ENCODE measurements at places on chromosomes 1 and 21.

DNA sequence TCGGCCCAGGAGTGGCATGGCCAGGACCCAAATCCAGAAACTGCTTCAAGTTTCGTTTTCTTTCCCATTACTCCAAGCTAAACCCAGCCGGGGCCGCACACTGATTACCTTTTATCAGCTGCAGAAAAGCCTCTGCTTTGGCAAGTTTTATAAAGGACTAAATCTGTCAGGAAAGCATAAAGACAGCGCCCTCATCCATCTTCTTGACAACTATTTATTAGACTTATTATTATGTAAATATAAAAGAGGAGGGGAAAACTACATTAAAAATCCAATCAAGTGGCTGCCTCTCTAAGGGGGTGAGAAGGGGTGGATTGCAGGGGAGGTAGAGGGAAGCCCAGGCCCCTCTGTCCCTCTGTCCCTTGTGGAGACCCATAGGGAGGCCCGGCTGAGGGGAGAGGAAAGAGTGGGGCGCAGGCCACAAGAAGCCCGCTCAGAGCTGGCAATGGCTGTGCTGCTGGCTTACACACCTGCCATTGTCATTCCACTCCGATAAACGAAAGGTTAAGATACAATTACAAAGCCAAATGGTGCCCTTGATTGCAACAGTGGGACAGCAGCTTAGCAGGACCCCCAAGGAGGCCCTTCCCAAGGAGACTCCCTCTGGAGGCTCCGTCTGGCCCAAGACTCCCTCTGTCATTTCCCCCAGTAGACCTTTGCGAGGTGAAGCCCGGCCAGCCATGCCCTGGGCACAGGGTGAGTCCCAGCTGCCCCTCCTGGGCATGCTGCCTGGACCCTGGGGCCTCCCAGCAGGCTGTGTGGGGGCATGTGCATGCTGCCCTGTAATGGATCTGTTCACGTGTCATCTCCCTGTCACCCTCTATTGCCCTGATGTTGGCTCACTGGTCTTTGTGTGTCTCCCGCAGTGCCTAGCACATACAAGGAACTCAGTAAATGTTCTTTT lies 45.4 kb downstream of the KCND3 start:
- no peak for DNase-seq

GRCh38 chr1:213899413-213899812 lies 88.4 kb upstream of the PROX1 start:
- no peak for DNase-seq

- no peak for DNase-seq
Observed at GRCh38 chr1:65267271-65267670, 42.1 kb upstream of the DNAJC6 start.

- peak; percentile 58 for DNase-seq
Observed at GRCh38 chr21:31872452-31873274, at the start of gene HUNK. HUNK (plus strand) TSS chr21:31873020; CDS start chr21:31873675, 655 bp downstream.

GRCh38 chr1:5830771-5831599 lies 161.2 kb downstream of the NPHP4 start:
- no peak for DNase-seq

DNA sequence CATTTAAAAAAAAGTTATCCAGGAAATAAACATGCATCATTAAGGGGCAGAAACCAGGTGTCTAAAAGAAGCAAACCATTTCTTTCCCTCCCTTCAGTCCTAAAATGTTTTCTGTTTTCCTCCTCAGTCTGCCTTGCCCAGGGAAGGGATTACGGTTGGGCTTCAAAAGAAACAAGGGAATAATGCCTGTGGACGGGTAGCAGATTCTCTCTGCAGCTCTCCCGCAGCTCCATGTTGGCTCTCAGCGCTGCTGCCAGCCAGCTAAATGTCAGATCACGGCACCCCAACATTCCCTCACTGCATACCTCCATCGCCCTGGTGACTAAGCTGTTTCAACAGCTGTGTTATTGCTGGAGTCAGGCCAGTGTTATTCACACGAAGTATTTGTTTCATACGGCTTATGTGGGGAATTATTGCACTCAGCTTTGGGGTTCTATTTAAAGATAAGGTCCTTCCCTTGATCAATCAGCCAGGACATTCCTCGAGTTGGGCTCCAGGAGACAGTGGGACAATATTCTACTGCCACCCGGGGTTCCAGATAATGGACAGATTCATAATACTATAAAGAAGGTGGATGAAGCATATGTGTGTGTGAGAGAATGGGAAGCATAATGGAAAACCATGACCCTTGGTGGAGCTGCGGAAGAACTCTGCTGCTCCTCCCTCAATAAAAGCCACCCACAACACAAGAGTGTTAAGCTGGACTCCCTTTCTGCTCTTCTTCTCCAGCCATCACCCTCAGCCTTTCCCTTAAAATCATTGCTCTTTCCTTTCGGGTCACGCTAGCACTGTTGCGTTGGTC lies 58.2 kb downstream of the WLS start:
- peak; percentile 61 for DNase-seq
